ENCODE measurements at places on chromosomes 16 and 17.
A peak's percentile ranks its signal among the peaks of the same experiment; 100 is the strongest.

GRCh38 chr17:61333136-61333535, 66.5 kb upstream of the TBX2 start:
- no peak for DNase-seq

DNA sequence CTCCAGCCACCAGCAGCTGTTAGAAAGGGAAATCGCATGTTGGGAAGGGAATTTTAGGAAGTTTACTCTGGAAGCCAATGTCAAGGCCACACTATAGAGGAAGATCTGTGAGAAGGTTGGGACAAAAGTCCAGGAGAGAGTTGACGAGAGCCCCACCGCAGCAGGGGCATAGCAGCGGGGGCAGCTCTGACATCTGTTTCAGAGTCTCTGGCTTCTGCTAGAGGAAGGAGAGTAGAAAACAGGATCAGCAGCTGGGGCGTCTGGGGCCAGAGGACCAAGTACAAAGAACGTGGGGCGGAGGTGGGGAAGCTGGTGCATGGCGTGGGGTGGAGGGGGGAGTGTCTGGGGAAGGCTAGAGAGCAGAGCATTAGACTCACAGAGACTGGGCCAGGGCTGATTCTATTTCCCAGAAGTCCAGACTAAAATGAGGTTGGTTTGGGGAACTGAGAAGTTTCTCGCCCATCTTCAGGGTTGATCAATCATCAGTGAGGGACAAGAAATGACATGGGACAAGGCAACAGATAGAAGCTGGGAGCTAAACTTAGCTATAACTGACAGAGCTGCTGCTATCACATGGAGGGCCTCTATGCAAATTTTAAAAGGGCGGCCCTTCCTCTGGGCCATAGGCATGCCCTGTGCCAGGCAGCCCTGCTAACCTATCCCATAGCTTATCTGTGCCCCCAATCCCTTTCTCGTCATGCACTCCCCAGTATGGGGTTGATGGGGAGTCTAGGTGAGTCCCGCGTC, 1.2 kb downstream of the RABEP2 start:
- no peak for DNase-seq

DNA sequence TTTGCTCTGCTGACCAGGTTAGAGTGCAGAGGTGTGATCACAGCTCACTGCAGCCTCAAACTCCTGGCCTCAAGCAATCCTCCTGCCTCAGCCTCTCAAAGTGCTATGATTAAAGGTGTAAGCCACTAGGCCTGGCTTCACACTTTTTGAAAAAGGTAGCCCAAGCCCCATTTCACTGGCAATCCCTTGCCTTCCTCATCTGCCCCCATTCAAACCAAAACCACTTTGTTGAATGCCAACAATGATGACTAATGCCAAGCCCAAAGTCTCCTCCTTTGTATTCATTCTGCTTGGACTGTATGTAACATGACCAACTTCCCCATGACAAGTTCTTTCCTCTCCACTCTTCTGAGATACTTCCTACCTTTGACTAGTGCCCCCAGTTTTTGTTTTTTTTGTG, 33.1 kb downstream of the N4BP1 start:
- no peak for DNase-seq

GRCh38 chr17:80986816-80987475, 4.7 kb upstream of the CHMP6 start:
- no peak for DNase-seq

DNA sequence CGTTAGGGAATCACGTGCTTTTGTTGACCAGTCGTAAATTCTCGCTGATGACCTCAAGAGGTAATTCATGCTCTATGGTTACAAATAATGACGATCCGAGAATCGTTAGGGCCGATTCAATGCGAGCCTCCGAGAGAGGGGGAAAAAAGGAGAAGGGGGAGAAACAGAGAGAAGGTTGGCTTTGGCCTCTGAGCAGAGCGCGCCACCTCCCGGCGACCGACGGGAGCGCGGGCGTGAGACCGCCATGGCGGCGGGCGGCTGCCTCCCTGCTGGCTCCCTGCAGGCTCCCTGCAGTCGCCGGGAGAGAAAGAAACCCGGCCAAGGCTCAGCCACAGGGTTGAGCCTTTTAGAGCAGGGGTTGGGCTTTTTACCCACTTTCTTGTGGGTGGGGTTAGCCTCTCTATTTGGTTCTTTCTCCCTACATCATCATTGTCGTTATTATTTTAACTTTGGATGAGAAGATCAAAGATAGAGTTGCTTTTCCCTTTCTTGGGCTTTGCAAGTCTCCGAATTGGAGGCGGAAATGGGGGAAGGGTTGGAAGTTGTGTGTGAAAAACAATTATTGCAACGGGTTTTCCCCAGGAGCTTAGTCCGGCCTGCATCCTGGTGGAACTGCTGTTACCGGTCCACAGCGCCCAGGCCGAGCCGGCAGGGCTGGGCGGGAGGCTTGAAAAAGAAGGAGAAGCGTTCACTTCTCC, 410 bp upstream of the HOXB5 start:
- DNase-seq = peak; percentile 85

DNA sequence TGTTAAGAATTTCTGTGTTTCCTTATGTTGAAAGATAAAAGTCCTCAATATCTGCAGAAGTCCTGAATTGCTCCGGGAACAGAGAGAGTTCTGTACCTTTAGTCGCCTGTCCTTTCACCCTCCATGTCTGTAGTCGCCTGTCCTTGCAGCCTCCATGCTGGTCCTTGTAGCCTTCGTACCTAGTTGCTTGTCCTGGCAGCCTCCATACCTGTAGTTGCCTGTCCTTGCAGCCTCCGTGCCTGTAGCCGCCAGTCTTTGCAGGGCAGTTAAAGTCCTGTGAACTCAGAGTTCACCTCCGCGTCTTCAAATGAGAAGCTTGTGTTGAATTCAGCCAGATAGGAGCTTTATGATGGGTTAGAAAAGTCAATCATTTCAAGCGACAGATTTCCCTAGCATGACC, 19.5 kb upstream of the ITGAX start:
- no peak for DNase-seq

GRCh38 chr17:38451030-38451839, 23.0 kb downstream of the ARHGAP23 start:
- no peak for DNase-seq

DNA sequence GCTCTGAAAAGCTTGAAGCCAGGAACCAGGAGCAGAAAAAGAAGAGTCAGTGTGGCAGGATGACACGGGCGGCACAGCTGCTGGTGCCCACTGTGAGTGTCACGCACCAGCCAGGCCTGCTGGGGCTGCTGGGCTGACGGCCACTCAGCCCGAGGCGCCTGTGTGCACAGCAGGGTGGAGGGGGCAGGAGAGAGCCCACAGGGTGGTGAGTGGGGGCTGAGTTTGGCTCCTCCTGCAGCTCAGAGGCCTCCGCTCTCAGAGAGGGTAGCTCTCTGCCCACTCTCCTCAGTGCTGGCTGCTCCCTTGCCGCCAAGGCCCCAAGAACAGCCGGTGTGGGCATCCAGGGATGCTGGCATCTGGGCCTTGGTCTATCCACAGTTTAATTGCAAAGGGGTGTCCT, 59.6 kb downstream of the GSG1L start:
- DNase-seq = no peak

DNA sequence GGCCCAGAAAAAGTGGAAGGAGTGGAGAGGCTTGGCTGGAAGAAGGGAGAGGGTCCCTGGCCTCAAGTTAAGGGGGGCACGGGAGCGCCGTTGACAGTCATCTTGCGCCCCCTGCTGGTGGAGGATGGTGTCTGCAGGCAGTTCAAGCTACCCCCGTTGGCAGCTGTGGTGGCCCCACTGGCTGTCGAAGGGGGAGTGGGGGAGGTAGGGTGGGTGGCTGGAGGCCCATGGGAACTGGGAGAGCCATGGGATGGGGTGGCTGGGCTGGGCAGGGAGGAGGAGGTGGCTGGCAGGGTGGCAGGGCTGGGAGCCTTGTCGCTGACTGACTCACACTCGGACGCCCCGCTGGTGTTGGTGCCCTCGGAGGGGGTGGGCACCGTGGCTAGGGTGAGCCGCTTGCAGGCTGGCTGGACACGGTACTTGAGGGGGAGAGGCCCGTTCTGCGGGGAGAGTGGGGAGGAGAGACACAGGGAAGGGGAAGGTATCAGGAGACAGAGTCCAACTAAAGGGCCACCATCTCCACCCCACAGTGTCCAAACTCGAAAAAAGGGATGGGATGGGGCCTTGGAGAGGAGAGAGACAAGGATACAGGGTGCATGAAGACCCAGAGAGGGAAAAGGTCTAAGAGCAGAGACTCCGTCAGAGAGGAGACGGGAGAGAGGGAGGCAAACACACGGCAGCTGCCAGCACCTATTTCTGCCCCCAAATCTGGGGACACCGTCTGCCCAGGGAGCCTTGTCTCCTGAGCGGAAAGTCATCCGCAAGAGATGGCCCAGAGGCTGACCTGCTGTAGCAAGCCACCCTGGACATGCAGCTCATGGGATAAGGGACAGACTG, 5.2 kb downstream of the CISD3 start:
- DNase-seq = peak; percentile 63

DNA sequence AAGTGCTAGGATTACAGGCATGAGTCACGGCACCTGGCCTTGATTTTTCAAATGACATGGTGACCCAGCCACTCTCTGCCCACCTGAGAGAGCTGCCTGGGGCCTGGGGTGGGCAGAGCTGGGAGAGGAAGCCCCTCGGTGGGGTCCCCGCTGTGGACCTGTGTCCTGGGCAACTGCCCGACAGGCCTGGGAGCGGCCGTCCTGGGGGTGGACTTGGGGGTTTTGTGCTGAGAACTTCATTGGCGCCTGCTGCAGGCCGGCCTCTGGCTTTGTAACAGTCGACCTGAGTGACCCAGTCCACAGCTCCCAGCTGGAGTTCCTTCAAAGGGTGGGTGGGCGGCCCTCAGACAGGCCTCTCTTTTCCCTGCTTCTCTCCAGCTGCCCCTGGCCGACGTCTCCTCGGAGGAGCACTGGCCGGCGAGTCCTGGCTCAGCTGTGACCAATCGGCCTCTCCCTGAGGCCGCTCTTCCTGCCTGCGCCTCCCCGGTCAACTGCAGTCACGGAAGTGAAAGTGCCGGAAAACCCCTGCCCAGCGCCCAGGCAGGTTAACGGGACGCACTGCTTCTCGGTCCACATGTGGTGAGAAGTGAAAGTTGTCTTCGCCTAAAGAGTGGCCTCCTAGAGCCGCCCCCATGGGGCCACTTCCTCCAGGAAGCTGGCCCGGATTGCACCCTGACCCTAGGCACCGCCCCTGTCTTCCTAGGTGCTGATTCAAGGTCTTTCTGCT, 5.5 kb downstream of the CBFA2T3 start:
- DNase-seq = no peak

DNA sequence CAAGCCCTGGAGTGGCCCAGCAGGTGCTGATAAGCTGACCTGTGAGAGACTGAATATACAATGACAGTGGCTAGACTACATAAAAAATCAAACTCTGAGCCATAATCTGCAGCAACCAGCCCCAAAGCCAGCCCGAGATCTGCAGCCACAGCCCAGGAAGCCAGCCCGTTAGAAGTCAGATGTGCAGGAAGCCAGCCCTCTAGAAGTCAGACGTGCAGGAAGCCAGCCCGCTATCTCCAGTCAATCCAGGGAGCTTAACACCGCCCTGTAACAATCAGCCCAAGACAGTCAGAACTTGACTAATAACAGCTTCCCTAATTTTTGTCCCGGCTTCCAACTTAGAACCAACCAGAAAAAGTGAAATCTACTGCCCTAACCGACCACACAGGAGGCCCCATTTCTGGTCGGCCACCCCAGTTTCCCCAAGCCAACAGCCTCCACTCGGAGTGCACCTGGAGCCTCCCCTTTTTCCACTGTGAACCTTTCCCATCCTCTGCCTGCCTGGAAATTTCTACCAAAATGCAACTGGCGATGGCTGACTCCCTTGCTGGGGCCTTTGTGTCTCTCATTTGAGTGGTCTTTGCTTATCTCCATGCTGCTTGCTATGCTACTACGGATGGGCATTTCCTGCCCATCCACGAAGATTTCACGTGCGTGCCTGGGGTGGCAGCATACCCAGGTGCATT, 769.3 kb downstream of the KCNJ18 start:
- DNase-seq = no peak

DNA sequence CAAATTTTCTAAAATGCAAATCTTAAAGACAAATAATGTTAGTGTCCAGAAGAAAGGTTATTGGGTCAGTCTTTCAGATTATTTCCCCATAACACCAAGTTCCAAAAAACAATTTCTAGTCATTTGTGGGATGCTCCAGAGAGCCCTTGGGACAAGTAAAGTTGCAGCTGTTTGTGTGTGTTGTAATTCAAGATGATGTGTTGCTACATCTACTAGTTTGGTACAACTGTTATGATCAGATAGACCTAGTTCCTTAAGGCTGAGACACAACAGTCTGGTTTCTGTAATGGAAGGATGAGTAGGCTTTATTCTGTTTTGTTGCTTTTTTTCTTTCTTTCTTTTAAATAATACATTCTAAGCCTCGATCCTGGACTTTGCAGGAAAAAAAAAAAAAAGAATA, 41.9 kb downstream of the PIGL start:
- DNase-seq = no peak

DNA sequence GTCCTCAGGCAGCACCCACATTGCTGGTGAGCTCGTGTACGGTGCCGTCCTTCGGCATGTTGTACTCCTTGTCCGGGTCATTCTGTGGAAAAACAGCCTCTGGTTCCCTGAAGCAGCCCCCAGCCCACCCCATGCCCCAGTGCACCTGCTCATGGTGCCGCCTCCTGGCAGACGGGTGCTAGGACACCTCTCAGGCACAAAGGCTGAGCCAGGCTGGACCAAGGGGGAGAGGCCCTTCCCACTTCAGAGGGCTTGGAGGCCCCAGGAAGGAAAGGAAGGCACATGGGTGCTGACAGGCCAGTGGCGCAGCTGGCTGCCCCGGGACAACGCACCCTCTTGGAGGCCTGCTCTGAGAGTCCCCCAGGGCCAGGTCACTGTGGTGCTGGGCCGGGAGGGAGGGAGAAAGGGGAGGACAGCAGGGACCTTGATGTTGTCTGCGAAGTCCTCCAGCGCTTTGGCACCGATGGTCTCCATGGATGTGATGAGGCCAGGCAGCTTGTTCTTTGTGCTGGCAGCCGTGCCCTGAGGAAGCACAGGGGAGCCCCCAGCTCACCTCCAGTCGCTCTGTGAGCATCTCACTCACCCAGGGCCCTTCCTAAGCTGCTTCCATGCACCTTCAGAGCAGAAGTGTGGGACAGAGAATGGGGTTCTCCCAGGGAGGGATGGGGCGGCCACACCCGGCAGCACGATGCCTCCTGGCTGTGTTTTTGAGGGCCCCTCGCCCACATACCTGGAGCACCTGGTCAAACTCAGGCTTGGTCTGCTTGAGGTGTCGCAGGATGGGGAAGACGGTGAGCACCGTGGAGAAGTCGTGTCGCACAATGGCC, 9.3 kb downstream of the ZACN start:
- DNase-seq = no peak

DNA sequence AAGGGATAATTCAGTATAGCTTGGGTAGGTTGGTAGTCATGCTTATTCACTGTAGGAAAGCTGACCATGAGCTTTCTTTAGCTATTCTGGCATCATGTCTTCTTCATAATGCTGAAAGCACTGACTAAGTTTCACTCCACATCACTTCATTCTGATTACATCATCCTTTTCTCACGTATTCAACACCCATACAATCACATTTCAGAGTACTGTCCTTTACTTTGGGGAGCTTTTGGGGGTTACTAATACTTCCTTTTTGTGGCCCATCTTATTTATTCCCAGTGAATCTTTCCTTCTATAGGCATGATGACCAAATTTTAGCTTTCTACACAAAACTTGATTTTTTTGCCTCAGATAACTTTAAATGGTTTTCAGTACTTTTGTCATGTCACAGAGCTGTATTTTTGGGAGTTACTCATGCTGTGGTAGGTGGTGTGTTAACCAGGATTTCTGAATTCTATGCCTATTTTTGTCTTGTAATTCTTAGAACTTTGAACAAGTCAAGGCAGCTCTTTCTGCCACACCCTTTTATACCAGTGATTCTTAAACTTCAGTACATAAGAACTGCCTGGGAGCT, 23.5 kb downstream of the TADA2A start:
- no peak for DNase-seq

GRCh38 chr17:27494192-27495091, 38.2 kb downstream of the KSR1 start:
- no peak for DNase-seq

All from stimulated activated CD4-positive, alpha-beta T cell treated with anti-CD3 and anti-CD28 coated beads, TNF-alpha, amount 100 ng/mL, for 1 hour (primary cell).